ENCODE measurements at places on chromosomes 7 and 10.

- H3K36me3 ChIP-seq = peaks cover 16% of the 10 kb centered on the region
- no peak for DNase-seq
- peaks cover 40% of the 10 kb centered on the region for H3K4me1 ChIP-seq
- H3K27me3 ChIP-seq = no peaks in the 10 kb centered on the region
- peak overlapping the region; percentile 80 for H3K27ac ChIP-seq
- no peak overlapping the region for H3K4me3 ChIP-seq
These were observed 78.0 kb upstream of the MACROH2A2 start for GRCh38 chr10:69974551-69975155.

DNA sequence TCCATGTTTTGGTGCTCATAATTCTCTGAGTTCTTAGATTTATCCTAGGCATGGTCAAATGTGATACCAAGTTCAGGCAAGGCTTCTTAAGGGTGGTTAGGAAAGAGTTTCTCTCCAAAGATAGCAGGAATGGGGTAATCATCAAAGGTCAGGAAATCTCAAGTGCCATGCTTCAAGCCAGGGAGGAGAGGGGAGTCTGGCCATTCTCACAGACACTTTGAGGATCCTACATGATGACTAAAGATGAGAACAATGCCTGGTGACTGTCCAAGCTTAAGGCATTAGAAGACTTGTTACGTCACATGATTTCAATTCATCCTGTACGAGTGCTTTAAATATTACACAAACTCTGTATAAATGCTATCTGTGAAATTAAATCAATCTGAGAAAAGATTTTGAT is 59.4 kb downstream of the POM121L12 start:
- no peak for DNase-seq
- no peaks in the 10 kb centered on the region for H3K4me1 ChIP-seq
- H3K4me3 ChIP-seq = no peak overlapping the region
- H3K27ac ChIP-seq = no peak overlapping the region
- H3K36me3 ChIP-seq = no peaks in the 10 kb centered on the region

- H3K27ac ChIP-seq = no peak overlapping the region
- peaks cover 32% of the 10 kb centered on the region for H3K4me1 ChIP-seq
- DNase-seq = no peak
- H3K27me3 ChIP-seq = peaks cover 10% of the 10 kb centered on the region
- H3K36me3 ChIP-seq = no peaks in the 10 kb centered on the region
These were observed 97.5 kb upstream of the CREB5 start for GRCh38 chr7:28314841-28315240.

- no peak for DNase-seq
- no peak overlapping the region for H3K27ac ChIP-seq
- H3K4me3 ChIP-seq = no peak overlapping the region
- H3K27me3 ChIP-seq = no peaks in the 10 kb centered on the region
These were observed 18.6 kb downstream of the WDR37 start for GRCh38 chr10:1074748-1075308.

DNA sequence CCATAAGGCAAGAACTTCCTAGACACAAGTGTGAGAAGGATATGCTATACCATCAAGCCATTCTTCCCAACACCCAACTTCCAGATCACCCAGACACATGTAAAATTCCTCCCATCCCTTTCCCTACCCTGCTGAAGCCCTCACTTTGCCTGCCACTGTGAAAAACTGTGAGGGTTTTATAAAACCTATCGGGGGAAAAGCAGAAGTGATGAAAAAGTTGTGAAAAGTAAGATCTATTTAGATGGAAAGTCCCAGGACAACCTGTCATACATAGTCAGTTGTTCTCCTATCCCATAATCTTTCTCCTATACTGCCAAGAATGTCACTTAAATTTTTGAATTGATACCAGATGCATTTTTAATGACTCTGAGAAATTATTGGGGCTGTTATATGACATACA is 39.0 kb upstream of the PPP3CB start:
- DNase-seq = no peak
- H3K27me3 ChIP-seq = no peaks in the 10 kb centered on the region
- no peak overlapping the region for H3K4me3 ChIP-seq
- H3K36me3 ChIP-seq = peaks cover 6% of the 10 kb centered on the region

DNA sequence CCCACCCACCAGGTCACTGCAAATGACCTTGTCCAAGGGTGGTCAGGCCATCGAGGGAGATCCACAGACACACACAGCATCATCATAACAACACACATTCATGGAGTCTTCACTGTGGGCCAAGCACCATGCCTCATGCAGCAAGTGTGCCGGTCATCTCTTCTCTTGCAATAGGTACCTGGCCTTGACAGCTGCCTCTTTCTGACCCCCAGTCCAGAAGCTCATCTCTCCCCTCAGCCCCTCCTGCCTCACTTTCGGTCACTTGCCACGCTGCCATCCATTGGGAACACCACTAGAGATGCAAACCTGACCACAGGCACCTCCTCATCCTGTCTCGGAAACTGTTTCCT is 75.9 kb downstream of the OAT start:
- no peak overlapping the region for H3K27ac ChIP-seq
- no peak for DNase-seq
- no peak overlapping the region for H3K4me3 ChIP-seq
- H3K36me3 ChIP-seq = no peaks in the 10 kb centered on the region

- H3K4me1 ChIP-seq = peaks cover 13% of the 10 kb centered on the region
- H3K27ac ChIP-seq = no peak overlapping the region
- peaks cover 11% of the 10 kb centered on the region for H3K36me3 ChIP-seq
- H3K4me3 ChIP-seq = no peak overlapping the region
These were observed 37.1 kb upstream of the ZMIZ2 start for GRCh38 chr7:44711528-44711927.

DNA sequence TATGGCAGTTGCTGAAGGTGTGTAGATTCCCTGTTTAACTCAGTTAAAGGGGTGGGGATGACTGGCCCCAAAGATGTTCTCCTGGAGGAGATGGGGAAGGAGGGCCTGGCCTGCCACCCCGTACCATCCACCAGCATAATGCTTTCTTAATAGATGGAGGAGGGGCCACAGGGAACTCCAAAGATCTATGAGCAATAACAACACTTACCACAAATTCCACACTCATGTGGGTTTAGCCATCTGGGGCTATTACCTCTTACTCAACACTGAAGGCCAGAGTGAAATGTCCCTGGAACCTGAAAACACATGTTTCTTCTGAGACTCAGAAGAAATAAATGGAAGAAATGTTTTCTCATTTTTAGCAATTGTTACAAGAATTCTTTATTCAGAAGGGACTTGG is 259.0 kb downstream of the CXCL12 start:
- H3K27me3 ChIP-seq = no peaks in the 10 kb centered on the region
- H3K36me3 ChIP-seq = no peaks in the 10 kb centered on the region
- H3K27ac ChIP-seq = no peak overlapping the region
